ENCODE measurements at places on chromosomes 3 and 15.

- no peak for DNase-seq
These were observed 70.1 kb downstream of the CEMIP start for GRCh38 chr15:80849308-80849707.

GRCh38 chr3:197023241-197023997, 6.2 kb downstream of the MELTF start:
- DNase-seq: no peak

DNA sequence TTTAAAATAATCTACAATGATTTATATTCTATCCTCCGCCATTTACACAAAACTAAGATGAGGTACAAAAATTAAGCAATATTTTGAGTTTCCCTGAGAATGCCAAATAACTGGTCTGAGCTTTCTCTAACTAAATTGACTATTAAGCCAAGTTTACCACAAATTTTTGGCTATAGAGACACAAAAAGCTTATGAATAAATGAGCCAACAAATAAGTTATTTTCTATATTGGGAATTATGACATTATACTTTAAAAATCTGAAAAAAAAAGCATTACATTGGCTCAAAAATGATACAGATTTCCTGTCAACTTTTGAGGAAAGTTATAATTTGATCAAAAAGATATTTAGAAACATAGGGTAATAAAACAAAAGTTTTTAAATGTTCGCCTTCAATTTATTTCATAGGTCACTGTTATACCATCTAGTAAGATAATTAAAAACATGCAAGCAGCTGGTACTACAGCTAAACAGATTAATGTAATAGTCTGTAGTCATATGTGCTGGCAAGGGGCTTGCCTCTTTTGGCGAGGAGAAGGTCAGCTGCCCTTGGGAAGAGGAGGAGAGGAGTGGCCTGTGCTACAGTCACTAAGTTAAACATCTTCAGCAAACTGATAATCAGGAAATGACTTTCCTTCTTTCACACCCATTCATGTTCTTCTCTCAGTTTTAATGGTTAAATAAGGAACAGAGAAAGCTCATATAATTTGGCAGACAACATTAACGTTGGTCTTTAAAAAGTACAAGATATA, 318.5 kb downstream of the TBC1D5 start:
- DNase-seq: no peak

DNA sequence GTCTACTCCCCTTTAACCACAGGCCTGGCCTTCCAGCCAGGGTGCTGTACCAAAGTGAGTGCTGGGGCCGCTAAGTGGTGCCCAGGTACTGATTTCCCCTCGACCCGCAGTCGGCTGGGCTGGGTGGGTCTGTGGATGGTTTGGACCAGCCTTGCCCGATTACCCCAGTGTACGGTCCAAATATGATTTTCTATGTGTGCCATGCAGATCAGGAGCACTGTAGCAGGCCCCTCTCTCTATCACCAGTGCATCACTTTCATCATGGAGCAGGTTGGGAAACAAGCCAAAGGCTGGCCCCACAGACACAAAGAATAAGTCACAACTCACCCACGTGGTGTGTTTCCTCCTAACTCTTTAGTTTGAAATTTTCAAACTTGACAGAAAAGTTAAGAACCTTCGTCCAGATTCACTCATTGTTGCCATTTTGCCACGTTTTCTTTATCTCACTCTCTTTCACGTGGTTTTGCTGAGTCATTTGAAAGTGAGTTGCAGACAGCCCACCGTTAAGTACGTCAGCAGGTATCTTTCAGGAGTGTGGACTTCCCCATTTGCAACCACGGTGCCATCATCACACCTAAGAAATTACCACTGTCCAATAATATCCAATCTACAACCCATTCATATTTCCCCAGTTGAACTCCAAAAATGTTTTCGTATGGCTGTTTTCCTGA, 37.0 kb downstream of the ZNF710 start:
- DNase-seq: no peak

DNA sequence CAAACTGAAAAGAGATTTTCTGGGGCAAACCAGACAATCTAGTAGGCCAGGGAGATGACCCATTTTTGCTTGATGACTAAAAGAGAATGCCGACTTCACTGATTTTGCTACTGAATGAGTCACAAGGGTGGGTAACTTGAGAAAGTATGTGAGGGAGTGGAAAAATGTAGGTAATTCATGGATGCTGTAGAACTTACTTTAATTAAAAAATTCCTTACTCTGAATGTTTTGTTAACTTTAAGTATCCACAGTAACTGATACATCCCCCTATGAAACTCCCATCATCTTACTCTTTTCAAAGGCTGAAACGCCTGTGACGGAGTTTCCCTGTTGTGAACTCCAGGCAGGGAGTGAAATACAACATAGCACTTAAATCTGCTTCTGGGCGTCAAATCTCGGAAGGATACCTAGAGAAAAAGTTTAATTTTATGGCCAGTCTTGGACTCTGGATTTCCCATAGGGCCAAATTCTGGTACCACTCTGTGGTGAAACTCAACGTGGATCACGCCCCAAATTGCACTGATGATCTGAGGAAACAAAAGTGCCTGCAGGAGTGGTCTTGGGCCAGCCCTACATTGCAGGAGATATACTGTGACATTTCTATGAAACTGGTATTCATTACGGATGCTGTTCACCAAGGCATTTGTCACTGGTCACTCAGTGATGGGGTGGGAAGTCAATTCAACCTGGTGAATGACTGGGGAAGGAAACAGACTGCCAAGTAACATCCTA, 24.0 kb downstream of the GOLIM4 start:
- DNase-seq: no peak

GRCh38 chr3:115448851-115449250, 174.5 kb upstream of the GAP43 start:
- DNase-seq: no peak

DNA sequence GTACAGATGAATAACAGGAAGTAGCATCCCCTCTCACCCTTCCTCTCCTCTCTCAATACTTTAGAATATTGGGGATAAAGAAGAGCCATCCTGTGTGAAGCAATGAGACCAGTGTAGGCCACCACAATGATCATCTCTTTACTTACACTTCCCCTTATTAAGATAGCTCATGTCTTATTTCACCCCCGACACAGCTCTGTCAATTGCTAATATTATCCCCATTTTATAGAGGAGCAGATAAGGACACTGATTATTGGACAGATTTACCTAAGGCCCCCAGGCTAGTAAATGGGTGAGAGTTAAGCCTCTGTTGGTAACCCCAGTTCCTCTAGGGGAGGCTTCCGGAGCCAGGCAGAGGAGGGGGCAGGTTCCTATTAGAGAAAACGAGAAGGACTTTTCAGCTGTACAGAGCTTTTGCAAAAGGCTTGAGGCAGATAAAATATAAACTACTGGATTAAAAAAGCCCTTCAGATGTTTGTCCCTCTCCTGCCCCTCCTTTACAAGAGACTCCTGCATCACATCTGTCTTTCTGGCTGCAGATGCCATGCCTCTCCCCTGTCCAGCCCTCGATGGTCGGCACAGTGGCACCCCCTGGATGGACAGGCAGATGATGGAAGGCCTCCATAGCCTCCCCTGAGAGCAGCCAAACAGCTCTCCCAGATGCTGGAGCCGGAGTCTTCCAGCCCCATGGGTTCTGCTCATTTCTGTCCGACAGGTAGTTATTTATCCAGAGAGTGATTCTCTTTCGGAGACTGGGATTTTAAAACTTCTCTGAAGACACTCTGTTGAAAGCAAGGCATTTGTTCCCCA, 49.4 kb upstream of the LCTL start:
- no peak for DNase-seq

- DNase-seq: no peak
These were observed 5.5 kb downstream of the MYL3 start for GRCh38 chr3:46857485-46858341.

- no peak for DNase-seq
These were observed 49.2 kb upstream of the NMD3 start for GRCh38 chr3:161171639-161172552.

- DNase-seq: no peak
These were observed 32.8 kb downstream of the TFRC start for GRCh38 chr3:196048922-196049598.

GRCh38 chr3:104598848-104599511, 767.7 kb upstream of the ALCAM start:
- no peak for DNase-seq

DNA sequence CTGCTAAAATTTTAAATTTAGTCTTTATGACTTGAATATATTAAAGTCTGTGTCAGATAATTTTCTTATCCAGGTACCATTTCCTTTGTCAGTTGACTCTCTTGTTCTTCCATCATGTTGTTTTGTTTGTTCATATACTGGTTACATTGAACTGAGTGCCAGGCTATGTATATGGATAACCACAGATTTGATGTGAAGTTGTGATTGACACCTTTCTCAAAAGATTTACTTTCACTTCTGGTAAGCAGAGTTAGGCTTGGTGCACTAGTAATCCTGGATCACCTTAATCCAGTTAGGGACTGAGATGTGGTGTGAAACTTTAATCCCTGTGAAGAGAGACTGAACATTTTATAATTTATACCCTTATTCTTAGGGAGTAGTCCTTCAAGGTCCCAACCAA, 99.4 kb downstream of the ADAM10 start:
- no peak for DNase-seq

GRCh38 chr15:62997441-62997840, 45.1 kb upstream of the TPM1 start:
- no peak for DNase-seq

- no peak for DNase-seq
These were observed 162.5 kb upstream of the CHRNA7 start for GRCh38 chr15:31867536-31868442.

DNA sequence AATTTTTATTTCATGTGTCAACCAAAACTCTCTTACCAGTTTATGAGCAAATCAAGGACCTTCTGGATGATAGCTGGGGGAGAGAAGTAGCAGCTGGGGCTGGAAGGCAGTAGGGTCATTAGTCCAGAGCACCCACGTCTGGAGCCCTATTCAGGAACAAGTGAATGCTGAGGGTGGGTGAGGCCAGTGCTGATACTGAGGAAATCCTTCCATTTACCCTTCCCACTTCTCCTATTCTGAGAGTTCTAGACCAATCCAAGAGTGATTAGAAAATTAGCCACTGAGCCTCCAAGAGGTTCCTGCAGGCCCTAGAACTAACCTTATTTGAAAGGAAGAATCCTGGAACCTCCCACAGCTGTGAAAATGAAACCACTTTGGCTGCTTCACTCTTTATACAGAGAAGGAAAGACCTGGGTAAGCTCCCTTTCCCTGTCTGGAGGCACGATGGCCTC, 46.2 kb upstream of the VILL start:
- no peak for DNase-seq
